ENCODE measurements at places on chromosomes 13 and 19. TPM values are rescaled to one million over a fixed set of nuclear protein-coding genes. Genes with fewer than 3 reads are reported as not detected.

DNA sequence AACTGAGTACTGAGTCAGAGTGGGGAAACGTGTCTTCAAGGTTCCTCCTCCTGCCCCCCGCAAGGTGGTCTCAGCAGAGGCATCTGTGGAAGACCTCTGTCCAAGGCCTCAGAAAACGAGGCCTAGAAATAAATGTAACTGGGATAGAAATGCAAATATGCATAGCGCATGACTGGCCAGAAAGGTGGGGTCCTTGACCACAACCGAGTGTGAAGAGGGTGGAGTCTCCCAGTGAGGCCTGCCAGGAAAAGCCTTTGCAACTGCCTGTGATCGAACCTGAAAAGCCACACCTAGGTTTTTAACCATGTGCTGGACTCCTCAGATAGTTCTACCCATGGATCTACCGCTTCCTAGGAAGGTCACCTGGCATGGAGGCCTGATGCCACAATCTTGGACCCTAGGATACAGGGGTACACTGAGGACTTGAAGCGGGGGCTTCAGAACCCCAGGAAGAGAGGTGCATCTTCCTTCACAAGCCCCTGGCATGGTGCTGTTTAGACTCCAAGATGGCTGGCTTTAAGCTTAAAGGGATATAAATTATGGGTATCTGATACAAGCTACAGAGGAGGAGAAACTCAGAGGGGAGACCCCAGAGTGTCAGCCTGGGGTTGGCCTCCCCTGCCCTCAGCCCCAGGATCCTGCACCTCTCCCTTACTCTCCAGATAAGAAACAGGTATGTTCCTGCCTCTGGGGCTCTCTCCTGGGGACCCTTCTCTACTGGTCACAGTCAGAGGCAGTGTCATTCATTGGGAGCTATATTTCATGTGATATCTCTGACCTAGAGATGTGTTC, 18.3 kb upstream of the SIGLEC6 start:
- no peak for DNase-seq

GRCh38 chr13:23679220-23679619, 109.0 kb downstream of the TNFRSF19 start:
- DNase-seq: peak; percentile 90

DNA sequence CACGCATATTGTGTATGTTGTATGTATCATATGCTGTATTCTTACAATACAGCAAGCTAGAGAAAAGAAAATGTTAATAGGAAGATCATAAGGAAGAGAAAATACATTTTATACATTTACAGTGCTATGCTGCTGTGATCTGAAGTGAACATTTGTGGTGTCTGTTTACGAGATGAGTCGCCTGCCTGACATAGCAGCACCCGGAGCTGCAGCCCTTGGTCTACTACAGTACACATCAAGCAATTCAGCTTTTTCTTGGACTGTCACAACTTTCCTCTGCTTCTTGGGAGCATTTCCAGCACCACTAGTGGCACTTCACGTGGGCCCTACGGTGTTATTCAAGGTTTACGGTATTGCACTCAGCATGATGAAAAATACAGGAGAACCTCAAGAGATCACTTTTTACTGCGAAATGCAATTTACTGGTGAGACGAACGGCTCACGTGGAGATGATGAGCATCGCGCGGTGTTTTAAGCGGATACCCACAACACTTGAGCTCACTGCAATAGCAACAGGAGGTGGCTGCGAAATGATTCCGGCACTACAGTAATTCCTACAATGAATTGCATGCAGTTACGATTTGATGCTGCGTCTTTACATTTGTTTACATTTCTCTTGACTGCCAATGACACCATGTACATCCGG, 308.4 kb downstream of the FGF9 start:
- DNase-seq: peak; percentile 71

- DNase-seq: no peak
These were observed 112.9 kb downstream of the LRCH1 start for GRCh38 chr13:46665633-46666482.

- no peak for DNase-seq
These were observed 98.3 kb downstream of the AKAP11 start for GRCh38 chr13:42370229-42370628.

- DNase-seq: no peak
These were observed 1213.1 kb downstream of the OLFM4 start for GRCh38 chr13:54241719-54242118.

- DNase-seq: no peak
These were observed 60.9 kb downstream of the LIG4 start for GRCh38 chr13:108154421-108154858.

GRCh38 chr19:35977446-35978222, 17.4 kb upstream of the SDHAF1 start:
- no peak for DNase-seq

DNA sequence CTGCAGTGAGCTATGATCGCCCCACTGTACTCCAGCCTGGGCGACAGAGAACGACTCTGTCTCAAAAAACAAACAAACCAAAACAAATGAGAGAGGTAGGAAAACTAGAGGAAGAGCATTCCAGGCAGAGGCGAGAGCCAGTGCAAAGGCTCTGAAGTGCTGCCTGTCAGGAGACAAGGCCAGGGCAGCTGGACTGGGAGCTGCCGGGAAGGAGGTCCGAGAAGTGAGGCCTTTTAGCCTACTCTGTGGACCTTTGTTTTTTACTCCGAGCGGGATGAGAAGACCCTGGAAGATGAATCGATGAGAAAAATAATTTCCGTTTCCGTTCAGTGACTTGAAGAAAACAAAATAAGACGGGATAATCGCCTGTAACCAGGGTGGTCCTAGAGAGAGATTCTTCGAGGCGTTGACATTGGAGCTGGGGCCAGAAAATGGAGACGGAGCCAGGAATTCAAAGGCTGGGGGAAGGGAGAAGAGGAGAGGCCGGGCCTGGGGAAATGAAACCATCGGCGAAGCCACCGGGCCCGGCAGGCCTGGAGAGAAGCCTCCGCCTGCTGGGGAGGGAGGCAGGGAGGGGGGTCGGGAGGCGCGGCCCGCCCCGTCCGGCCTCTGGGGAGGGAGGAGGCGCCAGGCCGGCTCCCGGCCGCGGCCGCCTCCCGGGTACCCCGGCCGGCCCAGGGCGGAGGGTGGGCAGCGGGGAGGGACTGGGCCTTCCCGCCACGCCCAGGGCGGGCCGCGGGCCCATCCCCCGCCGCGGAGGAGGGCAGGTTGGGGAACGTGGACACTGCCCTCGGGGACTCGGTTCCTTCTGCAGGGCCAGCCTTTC, 7.8 kb upstream of the SERTAD1 start:
- DNase-seq: peak; percentile 88

DNA sequence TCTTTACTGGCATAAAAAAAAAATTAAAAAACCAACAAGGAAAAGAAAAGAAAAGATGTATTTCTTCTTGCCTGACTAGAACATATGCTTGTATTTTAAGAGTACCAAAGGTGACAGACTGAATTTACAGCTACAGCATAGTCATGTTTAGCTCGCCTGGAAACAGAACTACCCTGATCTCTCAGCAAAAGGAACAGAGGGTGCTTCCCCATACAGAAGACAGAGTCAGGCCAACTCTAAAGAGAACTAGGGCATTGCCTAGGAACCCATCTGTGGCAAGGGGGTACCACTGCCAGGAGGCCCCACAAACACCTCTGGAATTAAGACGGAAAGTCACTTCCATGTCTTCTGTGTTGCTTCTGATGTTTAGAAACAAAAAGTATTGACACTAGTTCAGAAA, 252.1 kb upstream of the STARD13 start:
- DNase-seq: no peak

- DNase-seq: peak; percentile 67
These were observed 16.2 kb upstream of the PRODH2 start for GRCh38 chr19:35828692-35829301.

- no peak for DNase-seq
These were observed 419.8 kb downstream of the COG6 start for GRCh38 chr13:40075281-40075680.

DNA sequence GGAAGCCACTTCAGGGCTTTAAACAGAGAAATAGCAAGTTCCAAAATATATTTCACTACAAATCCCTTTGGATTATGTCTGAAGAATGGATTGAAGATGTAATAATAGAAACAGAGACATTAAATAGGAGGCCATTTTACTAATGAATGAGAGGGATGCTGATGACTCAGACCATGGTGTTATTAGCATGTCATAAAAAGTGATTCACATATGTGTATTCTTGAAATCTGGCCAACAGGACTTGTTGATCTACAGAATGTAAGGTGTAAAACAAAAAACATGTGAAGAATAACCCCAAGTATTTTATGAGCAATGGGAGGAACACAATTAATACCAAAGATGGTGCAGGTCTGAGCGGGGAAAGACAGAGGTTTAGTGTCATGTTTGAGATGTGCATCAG, 873.7 kb downstream of the SLITRK5 start:
- DNase-seq: no peak

GRCh38 chr13:25371158-25371874, 458 bp upstream of the ATP8A2 start:
- no peak for DNase-seq

- DNase-seq: no peak
These were observed 3.2 kb downstream of the NCLN start for GRCh38 chr19:3188627-3189596.

GRCh38 chr13:75226092-75226491, 255.9 kb downstream of the TBC1D4 start:
- no peak for DNase-seq

DNA sequence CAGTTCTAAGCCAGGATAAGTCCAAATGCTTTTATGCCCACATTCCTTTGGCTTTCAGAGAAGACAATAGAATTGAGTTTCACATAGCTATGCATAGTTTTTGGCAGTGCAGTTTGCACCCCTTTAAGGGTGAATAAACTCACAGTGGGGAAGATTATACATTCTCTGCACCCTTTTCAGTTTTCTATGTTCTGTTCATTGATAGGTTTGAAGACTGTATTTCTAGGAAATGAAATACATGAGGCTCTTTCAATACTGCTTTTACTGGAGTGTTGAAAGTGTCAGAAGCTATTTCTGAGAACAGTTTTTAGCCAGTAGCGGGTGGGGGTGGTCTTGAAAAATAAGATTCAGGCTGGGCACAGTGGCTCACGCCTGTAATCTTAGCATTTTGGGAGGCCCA, 46.2 kb downstream of the IPO5 start:
- no peak for DNase-seq

DNA sequence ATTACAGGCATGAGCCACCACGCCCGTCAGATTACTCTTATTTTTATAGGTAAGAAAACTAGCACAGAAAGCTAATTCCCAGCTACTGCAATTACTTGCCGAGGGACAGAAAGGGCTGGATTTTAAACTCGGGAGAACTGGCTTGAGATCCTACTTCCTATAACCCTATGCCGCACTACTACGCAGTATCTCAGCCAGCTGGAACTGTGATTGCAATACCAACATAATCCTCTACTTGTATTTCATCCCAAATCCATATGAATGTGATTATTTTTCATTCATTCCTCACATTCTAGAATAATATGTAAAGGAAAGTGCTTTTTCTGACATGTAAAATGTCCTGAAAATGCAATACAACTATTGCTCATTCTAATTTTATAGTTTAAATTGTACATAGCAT, 773.8 kb upstream of the GPC6 start:
- no peak for DNase-seq

DNA sequence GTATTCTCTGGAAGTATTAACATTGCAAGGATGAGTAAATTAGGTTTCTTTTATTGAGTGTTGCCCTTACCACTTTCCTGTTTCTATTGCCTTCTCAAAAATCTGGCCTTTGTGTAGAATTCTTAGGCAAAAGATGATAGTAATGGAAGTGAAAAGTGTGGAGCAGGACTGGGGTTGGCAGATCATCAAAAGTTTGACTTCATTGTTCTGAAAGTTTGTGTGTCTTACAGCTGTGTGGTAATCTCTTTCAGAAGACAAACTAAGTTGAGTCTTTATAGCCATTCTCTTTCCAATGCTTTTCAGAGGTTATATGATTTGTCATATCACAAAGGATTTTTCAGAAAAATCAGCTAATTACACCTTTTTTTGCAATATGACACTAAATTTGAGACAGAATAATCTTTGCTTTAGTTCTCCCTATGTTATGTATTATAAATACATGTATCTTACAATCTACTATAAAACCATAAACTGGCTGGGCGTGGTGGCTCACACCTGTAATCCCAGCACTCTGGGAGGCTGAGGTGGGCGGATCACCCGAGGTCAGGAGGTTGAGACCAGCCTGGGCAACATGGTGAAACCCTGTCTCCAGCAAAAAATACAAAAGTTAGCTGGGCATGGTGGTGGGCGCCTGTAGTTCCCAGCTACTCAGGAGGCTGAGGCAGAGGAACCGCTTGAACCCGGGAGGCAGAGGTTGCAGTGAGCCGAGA, 8.7 kb upstream of the KCNRG start:
- DNase-seq: peak; percentile 55

DNA sequence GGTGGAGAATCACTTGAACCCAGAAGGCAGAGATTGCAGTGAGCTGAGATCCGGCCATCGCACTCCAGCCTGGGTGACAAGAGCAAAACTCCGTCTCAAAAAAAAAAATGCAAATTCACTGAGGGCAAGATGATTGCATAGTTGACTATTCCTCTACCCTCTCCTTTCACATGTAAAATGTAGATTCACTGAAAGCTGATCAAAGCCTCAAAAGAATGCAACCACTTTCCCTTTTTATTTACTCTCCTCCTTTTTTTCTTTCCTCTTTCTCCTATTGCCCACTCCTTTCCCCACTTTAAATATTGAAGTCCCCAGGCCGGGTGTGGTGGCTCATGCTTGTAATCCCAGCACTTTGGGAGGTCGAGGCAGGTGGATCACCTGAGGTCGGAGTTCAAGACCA, 6.3 kb downstream of the TEX101 start:
- no peak for DNase-seq

- no peak for DNase-seq
These were observed 23.3 kb downstream of the ZBTB7A start for GRCh38 chr19:4043401-4043800.

ZNF439 gene
- 8.4 TPM for total RNA-seq

DCT gene
- total RNA-seq: not detected

ZNF471 gene
- 2.3 TPM for total RNA-seq

DCLK1 gene
- under 0.01 TPM for total RNA-seq

ERICH4 gene
- total RNA-seq: not detected

TPTE2 gene
- total RNA-seq: not detected

TSHZ3 gene
- 8.1 TPM for total RNA-seq

FFAR2 gene
- total RNA-seq: not detected

SWSAP1 gene
- 0.36 TPM for total RNA-seq

All from IMR-90 (cell line).